Peyer's patch (tissue), 4 donors: ENCODE measurements at places on chromosomes 3 and 15.

DNA sequence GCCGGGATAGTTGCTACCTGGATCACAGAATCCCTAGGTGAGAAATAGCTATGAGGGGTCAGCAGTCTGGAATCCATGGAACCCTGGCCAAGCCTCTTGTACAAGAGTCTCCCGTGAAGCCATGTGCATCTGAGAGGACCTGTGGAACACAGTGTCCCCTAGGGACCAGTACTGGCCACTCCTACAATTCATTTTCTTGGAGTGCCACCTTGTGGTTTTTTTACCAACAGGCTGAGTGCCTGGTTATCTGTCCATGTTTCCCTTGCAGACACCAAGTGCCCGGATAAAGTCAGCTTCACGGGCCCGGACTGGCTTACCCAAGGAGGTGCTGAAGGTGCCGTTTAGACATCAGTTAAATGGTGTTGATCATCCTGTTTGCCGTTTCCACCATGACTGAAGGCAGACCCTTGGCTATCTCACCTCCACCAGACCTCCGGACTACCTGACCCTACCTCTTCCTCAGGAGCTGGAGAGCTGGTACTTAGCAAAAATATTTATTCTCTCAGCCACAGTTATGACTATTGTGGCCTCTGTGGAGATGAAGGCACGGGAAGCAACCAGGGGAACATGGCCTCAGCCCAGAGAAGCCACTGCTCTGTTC is 93.9 kb downstream of the RBPMS2 start:
- DNase-seq, result no peak

DNA sequence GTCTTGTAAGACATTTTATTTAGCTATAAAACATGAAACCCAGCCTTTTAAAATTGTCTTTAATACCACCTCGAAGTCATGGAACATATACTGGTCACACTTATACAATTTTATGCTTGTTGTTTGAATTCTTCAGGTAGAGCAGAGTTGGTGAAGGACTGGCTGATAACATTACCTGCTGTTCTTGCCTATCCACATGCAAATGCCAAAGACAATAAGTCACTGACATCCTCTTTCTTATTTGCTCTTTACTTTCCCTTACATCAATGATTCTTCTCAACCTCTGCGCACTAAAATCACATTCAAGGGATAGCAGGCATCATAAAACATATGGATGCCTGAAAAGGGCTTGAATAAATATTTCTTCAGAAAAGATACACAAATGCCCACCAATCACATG is 392.5 kb upstream of the ATP11B start:
- DNase-seq, result no peak

DNA sequence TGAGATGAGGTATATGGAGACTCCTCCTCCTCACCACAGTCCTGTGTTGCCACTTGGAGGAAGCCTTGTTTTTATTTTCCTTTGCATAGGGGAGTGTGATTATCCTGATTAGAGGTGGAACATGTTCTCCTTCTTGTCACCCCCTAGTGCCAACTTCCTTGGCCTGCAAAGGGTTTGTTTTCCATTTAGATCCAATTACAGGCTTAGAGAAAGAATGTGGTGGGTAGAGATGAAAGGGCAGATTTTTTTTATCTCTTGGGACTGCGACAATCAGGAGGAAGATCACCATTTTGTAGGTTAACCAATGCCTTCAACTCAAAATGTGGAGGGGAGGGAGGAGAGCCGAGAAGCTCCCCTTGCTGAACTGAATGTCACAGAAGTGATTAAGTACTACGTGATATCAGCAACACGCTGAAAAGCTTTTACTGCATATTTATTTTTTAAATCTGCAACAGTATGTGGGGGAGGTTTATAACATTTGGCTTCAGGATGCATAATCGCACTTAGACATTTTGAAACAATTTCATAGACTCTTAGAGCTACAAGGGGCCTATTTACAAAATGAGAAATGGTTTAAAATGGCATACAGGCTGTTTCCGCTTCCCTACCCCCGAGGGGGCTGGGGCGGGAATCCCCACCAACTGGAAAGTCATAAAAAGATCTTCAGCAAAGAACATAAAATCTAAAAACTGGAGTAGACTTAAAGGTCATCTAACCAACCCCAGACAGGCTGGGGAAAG is 2.4 kb downstream of the LMCD1 start:
- no peak for DNase-seq

DNA sequence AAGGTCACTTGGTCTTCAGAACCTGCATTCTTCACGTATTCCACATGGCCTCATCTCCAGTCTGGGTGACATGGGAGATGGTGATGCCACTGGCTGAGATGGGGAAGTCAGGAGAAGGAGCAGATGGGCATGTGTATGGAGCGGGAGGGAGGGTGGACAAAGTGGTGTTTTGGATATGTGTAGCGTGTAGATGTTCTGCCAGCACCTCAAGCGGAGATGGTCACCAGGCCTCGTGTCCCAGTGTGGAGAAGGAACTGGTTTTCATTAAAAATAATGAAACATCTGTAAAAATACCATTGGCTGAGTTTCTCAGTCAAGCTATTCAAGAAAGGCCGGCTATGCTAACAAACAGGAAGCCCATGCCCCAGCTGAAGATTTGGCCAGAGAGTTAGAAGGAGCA is 26.2 kb downstream of the LARP6 start:
- DNase-seq, result no peak

DNA sequence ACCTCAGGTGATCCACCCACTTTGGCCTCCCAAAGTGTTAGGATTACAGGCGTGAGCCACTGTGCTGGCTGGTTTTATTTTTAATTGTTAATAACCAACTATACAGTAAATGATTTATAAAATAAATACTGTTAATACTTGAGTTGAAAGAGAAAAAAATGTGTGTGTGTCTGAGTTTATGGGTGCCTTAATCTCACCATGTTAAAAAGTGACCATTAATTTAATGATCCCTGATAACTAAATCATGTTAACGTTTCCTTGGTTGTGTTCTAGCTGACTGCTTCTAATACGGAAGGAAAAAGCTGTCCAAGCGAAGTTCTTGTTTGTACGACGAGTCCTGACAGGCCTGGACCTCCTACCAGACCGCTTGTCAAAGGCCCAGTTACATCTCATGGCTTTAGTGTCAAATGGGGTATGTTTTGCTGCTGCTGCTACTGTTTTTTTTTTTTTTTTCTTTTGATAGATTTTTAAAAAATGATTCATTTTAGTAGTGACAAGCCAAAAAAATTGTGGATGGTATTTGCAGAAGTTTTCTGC is 113.5 kb downstream of the GHSR start:
- DNase-seq, result no peak

DNA sequence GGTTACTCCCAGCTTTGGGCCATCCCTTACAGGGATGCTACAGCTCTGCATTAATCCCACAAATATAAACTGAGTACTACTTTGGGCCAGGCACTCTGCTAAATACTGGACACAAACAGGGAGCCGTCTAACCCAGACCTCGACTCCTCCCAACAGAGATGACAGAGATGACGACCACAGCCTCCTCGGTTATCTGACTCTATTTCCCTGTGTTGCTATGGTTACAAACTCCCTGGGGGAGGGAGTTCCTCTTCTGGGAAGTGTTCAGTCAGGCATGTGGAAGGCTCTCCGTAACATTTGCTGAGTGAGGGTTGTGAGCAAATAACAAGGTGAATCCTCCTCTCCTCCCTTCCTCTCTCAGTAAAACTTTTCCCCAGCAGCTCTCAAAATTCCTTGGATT is 6.7 kb upstream of the CMTM7 start:
- no peak for DNase-seq

DNA sequence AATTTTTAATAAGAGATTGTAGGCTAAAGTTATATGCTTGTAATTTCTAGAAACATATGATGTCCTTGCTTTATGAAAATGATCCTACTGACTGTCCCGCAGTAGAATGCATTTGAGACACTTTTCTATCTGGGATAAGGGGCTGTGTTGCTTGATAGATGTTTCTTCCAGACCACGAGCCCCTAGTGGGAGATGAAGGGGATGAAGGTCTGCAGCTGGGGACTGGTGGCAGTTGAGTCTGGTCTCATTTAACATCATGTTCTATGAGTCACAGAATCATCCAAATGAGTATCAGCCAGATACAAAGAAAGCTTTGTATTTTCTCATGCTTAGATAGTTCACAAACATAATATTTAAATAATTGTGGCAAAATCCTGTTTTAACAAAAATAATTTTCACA is 84.3 kb upstream of the PRTG start:
- DNase-seq, result no peak

GRCh38 chr3:13479582-13480339 is at the start of gene HDAC11:
TSS of gene HDAC11 (plus strand) at chr3:13480306. CDS start at chr3:13480348, 42 bp downstream.
- DNase-seq, result peak; percentile 100

DNA sequence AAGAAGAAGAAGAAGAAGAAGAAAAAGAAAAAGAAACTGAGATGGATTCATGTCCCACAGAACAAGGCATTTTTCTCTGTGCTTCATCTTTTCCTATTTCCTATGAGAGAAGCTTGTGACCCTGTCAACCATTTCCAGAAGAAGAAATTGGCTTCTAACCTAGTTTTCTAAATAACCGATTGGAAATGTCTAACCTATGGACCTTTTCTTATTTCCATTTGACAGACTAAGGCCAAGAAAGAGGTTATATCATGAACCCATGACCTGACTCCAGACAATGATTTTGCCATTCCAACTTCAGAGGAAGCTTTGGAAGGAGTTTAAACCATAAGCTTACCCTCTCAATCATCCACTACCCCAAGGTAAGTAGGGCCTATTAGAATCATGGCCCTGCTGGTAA is 16.3 kb upstream of the CSRNP1 start:
- DNase-seq, result no peak

- DNase-seq, result no peak
Measured at GRCh38 chr3:102761766-102762165, 327.0 kb downstream of the ZPLD1 start.

GRCh38 chr3:184333190-184333589 is 4.2 kb upstream of the FAM131A start:
- DNase-seq, result no peak

GRCh38 chr15:67564968-67565345 is 22.5 kb downstream of the MAP2K5 start:
- no peak for DNase-seq

DNA sequence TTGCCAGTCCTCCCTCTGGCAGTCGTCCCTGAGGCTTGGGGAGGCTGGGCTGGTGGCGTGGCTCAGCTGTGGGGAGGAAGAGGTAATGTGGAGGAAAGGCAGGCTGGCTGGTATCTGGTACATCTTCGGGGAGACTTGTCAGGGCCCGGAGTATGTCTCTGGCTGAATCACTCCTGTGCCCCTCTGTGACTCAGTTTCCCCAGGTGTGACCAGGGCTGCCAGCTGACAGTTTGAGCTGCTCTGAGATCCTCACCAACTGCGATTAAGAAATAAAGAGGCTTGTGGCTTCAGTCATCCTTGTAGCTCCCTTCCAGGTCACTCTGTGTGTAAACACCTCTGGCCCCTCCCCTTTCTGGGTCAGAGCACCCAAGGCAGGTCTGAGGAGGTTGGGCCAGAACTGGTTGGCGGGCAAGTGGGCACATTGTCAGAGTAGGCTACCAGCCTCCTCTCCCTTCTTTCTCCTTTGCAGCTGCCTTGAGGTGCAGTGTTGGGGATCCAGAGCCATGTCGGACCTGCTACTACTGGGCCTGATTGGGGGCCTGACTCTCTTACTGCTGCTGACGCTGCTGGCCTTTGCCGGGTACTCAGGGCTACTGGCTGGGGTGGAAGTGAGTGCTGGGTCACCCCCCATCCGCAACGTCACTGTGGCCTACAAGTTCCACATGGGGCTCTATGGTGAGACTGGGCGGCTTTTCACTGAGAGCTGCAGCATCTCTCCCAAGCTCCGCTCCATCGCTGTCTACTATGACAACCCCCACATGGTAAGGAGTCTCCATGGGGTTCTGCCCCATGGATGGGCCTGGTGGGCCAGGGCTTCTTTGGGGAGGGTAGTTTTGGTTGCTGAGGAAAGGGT is 3.0 kb downstream of the TEX264 start:
- no peak for DNase-seq

- DNase-seq, result no peak
Measured at GRCh38 chr3:187243933-187244524, 46.7 kb downstream of the RTP1 start.

DNA sequence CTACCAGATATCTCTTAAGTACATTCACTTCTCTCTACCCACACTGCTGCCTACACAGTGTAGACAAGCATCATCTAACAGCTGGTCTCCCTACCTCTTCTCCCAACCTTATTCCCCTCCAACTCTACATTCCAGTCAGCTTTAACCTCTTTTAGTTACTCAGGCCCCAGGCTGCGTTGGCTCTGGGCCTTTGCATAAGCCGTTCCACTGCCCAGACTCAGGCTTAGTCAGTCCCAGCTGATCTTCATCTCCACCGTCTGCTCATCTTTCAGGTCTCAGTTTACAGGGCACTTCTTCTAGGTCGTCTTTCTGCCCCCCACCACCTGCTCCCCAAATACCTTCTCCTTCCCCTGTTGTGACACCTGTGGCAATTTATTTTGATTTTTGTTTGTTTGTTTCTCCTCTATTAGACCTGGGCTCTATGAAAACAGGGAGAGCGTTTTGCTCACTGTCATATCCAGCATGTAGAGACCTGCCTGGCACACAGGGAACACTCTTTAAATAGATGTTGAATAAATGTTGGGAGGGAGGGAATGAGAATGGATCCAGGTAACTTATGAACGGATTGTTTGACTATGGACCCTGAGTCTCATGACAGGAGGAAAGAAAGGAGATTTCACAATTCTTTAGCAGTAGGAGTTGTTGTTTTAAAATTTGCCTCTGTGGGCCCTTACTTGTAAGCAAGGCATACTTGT is 11.1 kb downstream of the SLC27A2 start:
- DNase-seq, result no peak

DNA sequence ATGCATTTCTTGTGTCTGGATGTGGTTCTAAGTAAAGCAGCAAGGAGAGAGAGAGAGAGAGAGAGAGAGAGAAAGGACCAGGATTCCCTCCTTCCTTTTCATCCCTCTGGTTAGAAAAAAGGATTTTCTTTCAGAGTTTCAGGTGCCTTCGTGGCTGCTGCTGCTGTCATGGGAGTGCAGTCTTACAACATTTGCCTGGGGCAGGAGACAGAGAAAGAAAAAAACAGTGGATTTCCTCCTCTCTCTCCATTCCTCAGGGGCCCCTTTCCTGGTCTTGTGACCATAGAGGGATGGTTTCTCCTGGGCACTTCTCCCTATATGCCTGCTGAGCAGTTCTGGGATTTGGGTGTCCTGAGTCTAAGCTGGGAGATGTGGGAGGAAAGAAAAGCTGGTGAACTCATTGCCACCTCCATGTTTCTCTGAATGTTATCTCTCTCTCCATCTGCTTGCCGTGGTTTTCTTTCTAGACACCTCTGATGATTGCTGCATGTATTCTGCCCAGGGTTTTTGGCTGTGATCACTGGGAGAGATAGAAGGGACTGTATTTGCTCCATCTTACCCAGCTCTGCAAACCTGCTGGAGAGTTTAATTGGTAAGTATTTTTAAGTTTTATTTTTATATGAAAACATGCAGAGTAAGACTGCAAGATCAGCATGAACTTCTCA is 142.4 kb upstream of the RGMA start:
- DNase-seq, result no peak

DNA sequence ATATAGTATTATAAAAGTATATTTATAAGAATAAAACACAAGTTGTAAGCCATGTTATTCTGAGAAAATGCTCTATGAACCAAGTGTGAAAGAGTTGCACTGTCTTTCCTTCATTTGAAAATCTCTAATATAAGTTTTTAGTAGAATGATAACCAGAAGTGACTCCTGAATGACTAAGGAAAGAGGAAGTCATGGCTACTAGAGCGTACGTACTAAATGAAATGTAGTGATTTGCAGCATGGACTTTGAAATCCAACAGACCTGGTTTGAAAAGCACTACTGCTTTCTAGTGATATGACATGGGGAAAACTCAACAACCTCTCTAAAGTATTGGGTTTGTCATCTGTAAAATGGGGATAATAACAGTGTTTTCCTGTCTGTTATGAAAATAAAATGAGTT is 10.3 kb upstream of the DNAJC13 start:
- no peak for DNase-seq
